LoVo (cell line): ENCODE measurements at places on chromosomes 4 and X.

- no peak for DNase-seq
Observed at GRCh38 chr4:188688956-188689355, 549.7 kb downstream of the TRIML1 start.

- no peak for DNase-seq
Observed at GRCh38 chr4:155419266-155419665, 42.5 kb upstream of the MAP9 start.

GRCh38 chr4:15765910-15766697 lies 12.0 kb upstream of the CD38 start:
- no peak for DNase-seq

- DNase-seq: no peak
Observed at GRCh38 chr4:26455571-26455970, 34.7 kb downstream of the CCKAR start.

DNA sequence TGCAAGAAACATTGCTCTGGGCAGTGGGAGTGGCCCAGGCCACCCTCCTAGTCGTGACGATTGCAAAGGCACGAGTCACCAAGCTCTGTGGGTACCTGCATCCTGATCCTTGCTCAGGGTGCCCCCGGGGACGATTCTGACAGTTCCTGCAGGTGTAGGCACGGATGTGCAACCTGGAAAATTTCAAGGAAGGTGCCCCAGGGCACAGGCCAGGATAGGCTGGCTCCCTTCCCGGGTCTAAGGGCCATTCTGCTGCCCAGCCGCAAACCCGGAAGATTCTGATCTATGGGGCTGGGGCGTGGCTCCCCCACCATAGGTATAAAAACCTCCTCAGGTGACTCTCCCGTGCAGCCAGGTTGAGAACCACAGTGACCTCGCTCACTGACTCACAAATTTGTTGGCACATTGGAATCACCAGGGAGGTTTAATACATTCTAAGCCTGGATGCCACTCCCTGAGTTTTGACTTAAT lies 228.5 kb downstream of the PTTG2 start:
- peak; percentile 88 for DNase-seq

DNA sequence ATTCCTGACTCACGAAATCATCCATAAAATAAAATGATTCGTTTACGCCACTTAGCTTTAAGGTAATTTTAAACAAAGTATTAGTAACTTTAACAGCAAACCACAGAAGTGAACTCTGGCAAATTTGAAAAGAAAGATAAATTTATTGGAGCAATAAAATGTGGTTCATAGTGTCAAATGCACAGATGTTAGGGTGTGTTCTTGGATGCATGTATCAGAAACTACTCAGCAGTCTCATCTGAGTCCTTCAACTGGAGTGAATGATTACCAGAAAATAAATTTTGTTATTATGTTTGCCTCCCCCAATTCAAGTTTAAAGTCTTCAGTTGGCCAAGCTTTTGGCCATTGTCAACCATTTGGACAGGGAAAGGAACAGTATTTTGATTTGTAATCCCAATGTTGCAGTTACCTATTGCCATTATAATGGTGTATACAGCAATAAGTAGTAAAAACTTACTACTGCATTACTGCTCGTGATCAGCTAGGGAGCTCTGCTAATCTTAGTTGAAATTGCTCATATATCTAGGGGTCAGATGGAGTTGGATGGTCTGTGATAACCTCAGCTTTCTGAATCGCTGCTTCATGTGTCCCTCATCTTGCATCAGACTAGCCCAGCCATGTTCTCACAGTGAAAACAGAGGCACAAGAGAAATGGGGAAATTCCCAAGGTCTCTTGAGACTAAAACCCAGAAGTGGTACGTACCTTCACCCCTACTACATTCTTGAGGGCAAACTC lies 254.6 kb upstream of the KCNIP4 start:
- no peak for DNase-seq

DNA sequence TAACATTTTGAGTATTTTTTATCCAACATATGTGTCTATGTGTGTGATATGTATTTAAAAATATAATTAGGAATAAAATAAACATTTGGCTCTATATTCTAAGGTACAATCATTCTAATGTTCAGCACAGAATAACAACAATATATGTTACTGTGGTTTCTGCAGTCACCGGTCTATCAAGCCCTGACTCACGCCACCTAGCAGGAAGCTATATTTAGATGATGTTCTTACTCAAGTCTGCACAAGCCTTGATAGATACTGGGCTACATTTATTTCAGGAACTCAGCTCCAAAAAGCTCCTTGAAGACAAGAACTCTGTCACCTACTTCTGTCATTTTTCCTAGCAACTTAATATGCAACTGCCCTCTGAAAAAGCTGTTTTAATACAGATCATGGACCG lies 152.0 kb upstream of the FTHL17 start:
- DNase-seq: no peak

DNA sequence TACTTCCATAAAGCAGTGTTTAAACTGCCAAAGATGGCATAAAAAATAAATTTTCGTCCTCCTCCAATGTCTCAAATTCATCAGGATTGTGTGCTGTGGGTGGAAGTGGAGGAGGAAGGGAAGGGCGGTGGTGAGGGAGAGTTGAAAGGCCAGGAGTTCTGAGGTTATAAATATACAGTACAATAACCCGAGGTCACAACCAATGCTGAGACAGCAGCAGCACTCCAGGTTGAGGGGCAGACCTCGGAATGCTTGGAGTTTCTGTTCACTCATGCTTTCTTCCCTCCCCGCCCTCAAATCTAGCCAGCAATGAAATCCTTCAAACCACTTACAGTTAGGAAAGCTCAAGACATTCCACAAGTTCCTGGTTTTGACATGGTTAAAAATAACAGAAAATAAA lies 134.0 kb upstream of the SMAD1 start:
- no peak for DNase-seq

DNA sequence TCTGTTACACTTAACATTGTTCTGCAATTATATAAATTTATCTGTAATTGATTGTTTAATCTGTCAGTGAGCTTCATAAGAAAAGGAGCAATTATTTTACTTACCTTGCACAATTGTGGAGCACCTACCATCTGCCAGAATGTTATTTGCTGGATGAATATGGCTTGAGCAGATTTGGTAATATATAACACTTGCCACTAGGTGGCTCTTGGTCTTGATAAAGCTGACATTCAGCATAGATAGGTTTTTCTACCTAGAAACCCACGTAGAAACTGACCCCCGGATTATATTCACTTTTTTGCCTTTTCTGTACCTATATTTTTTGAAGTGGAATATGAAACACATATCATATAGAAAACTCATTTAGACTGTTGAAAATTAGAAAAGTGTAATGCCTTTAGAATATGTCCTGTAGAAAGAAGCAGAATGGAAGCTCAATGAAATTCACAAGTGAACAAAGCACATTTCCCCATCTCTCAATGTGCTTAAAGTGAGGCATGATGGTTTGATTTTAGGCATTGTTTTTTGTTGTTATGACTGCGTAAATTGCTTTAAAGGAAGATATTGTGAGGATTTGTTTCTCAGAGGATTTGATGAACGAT lies 9.5 kb downstream of the RBPJ start:
- peak; percentile 60 for DNase-seq

GRCh38 chrX:19613645-19614323 lies 98.5 kb upstream of the MAP3K15 start:
- DNase-seq: no peak

GRCh38 chrX:38941675-38942074 lies 140.4 kb downstream of the MID1IP1 start:
- no peak for DNase-seq

GRCh38 chr4:95386410-95386809 lies 162.4 kb downstream of the UNC5C start:
- DNase-seq: no peak

DNA sequence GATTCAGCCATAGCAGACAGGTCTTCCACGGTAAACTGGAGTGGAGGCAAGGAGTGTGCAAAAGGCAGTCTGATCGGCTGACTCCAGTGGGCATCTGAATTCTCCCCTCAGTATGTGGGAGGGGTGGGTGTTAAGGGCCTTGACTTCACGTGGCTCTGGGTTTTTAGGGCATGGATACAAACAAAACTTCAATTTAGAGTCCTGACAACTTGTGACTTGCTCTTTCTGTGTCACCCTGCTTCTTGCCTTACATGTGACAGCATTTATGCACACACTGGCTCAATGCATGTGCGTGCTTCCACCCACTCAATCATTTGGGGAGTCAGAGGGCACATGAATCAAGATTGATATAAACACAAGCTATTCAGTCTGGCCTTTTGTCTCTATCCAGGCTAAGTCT lies 17.5 kb downstream of the PLP1 start:
- no peak for DNase-seq

DNA sequence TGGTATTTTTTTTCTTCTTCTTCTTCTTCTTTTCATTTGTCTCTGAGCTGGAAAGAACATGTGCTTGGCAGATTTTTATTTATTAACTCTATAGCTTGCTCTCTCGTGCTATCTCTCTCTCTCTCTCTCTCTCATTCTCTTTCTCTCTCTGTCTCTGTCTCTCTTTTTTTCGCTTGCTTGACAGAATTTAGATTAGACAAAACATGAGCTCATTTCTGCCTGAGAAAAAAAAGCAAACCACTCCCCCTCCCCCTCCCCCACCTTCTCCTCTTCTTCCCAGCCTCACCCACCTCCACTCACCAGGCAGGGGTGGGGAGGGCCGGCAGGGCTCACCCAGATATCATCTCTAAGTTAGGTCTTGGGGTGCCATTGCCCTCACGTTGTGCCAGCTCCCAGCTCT lies 81.5 kb downstream of the PJA1 start:
- DNase-seq: no peak

DNA sequence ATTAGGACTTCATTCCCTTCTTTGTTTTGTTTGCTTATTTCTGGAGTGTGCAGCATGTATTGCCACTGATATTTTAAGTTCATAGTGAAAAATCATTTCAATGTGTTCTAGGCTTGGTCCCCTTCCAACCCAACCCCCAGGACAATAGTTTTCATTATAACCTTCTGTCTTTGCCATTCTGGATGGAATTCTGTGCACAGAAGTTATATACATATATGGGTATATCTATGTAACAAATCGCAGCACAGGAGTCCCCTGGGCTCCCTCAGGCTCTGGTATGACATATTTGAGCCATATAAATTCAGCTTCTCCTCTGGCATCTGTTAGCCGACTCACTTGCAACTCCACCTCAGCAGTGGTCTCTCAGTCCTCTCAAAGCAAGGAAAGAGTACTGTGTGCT lies at the start of gene TNMD:
Gene TNMD, plus strand, starts transcription at position 326 of the 400 bp plus-strand sequence. CDS start 83 bp downstream, outside the sequence.
- DNase-seq: no peak

DNA sequence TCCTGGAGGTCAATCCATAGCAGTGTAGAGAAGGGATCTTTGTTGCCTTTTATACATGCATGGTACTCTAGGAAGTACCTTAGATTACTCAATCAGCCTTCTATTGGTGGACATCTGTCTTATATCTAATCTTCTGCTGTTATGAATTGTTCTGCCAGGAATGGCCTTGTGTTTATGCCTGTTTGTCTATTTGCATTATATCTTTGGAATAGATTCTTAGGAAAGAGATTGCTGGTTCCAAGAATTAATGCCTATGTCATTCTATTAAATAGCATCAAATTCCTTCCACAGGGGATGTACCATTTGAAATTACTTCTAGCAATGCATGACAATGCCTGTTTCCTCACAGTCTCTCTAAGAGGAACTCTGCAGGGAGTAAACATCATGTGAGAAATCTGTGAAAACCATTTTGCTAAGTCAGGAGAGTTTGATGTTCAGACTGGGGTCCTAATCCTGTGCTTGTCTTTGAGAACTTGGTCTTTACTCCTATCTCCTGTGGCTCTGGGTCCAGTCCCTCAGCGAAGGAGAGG lies 42.5 kb downstream of the BEX3 start:
- DNase-seq: no peak

DNA sequence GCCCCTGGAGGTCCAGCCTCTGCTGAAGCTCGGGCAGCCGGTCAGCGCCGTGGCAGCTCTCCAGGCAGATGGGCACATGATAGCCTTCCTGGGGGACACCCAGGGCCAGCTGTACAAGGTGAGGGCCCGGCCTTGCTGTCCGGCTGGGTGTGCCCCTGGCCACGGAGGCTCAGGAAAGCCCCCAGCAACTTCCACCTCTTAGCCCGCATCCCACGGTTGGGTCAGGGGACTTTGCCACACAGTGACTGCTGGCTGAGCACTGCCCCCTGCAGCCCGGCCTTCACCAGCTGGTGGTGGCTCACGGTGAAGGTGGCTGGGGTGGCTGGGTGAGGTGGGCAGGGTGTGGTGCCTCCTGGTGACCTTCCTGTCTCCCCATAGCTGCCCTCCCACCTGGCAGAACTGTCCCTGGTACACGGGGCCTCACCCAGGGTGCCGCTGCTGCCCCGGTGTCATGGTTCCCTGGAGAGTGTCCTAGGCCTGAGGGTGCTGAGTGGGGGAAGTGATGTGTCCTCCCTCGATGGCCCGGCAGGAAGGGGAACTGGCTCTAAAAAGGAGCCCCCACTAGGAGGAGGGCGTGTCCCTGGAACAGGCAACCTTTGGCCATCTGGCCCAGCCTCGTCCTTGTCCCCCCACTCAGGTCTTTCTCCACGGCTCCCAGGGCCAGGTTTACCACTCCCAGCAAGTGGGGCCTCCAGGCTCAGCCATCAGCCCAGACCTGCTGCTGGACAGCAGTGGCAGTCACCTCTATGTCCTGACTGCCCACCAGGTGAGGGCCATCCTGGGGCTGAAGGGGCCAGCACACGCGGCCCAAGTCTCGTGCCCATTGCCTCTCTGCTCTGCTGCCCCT lies 4.5 kb downstream of the PLXNB3 start:
- DNase-seq: no peak

GRCh38 chr4:76755756-76756155 lies 142.2 kb downstream of the SOWAHB start:
- no peak for DNase-seq

- DNase-seq: peak; percentile 72
Observed at GRCh38 chr4:139229534-139230039, 50.4 kb downstream of the MGARP start.

DNA sequence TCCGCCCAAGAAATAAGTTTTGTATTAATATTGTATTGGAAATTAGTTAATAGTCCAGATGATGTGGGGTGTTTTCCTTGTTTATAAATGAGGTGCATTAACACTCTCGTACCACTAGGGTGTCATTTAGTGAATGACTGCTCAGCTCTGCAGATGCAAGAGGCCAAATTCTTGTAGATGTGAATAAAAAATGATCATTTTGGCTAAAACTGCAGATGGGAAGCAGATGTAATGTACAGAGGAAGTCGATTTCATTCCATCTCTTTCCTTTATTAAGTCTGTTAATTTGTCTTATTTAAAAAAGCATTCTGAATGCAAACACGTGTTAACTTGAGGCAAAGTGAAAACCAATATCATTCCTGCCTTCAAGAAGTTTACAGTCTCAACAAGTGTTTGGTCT lies 108.1 kb downstream of the DHX15 start:
- peak; percentile 29 for DNase-seq

- no peak for DNase-seq
Observed at GRCh38 chr4:125187226-125188176, 127.3 kb upstream of the FAT4 start.

GRCh38 chrX:148774276-148774675 lies 273.9 kb downstream of the AFF2 start:
- no peak for DNase-seq

- DNase-seq: no peak
Observed at GRCh38 chrX:111041018-111041462, 55.0 kb upstream of the PAK3 start.

DNA sequence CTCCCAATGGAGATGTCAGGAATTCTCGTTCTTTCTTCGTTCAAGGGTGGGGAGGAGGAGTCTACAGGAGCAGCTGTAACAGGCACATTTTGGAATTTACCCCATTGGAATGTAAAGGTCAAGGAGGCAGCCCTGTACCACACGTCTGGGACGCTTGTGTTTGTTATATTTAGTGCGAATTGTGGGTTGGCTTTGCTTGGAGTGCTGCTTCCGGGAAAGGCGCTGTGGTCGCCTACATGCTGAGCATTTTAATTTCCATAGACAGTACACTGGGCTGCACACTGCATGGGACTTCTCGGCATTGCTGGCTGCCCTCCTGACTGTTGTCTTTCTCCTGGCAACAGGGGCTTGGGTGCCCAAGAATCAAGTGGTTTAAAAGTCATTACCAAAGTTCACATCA lies 12.8 kb downstream of the GYG2 start:
- no peak for DNase-seq
